ENCODE measurements at places on chromosomes 12 and 14.
A peak's percentile ranks its signal among the peaks of the same experiment; 100 is the strongest.

- DNase-seq = no peak
These were observed 46.4 kb downstream of the CRADD start for GRCh38 chr12:93723568-93723930.

- no peak for DNase-seq
These were observed 6.9 kb downstream of the CFAP251 start for GRCh38 chr12:121925358-121925695.

- no peak for DNase-seq
These were observed 1422.1 kb upstream of the FLRT2 start for GRCh38 chr14:84107835-84108343.

- DNase-seq = no peak
These were observed 71.8 kb downstream of the ZNF664 start for GRCh38 chr12:124044809-124045321.

DNA sequence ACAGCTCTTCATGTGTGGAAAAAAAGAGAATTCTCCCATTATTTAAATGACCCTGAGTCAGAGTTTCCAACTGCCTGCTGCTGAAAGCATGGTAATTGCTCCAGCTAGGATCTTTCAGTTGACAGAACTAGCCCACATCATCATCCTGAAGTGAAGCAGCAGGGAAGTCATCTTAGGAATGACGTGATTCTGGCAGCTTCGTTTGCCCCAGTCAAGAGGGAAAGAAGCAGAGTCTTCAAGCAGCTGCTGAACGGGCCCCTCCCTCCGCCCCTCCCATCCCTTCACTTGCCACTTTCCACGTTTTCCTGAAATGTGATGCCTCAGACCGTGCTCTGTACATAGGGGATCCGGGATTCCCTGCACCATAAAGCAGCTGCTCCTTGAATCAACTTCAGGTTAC, 455.0 kb upstream of the TMEM132C start:
- peak; percentile 13 for DNase-seq

DNA sequence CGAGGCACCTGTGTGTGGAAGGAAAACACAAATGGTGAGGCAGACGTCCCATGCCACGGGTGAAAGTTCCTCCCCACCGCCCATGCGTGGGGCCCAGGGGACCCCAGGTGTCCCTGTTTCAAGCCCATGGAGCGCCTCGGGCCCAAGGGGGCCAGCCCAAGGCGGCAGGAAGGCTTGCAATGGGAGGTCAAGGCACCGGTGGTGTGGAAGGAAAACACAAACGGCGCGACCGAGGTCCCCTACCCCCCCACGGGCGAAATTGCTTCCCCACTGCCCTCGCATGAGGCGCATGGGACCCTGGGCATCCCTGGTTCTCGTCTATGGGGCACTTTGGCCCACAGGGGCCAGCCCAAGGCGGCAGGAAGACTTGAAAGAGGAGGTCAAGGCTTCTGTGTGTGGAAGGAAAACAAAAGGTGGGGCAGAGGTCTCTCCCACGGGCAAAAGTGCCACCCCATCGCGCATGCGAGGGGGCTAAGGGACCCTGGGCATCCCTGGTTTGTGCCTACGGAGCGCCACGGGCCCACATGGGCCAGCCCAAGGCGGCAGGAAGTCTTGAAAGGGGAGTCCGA, 379.4 kb downstream of the ALG10 start:
- no peak for DNase-seq

DNA sequence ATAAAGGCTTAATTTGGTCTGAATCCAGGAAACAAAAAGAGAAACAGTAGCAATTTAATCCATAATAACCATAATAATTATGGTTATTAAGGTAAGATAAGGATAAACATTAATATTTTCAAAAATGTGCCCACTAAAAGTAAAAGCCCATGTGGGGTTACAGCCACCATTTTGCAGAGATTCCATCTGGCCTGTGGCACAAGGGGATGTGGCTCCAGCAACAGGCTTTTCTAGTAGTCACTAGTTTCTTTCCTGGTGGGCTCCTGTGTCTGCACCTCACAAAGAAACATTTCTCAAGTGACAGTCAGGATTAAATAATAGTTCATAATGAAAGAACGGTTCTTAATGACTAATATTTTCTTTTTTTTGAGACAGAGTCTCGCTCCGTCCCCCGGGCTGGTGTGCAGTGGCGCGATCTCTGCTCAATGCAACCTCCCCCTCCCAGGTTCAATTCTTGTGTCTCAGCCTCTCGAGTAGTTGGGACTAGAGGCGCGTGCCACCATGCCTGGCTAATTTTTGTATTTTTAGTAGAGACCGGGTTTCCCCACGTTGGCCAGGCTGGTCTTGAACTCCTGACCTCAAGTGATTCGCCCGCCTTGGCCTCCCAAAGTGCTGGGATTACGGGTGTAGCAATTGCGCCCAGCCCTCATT, 32.2 kb downstream of the GPR19 start:
- DNase-seq = no peak

- peak; percentile 22 for DNase-seq
These were observed 216.1 kb downstream of the NUAK1 start for GRCh38 chr12:105922670-105923102.

GRCh38 chr12:124927201-124928094, 13.0 kb upstream of the UBC start:
- no peak for DNase-seq

DNA sequence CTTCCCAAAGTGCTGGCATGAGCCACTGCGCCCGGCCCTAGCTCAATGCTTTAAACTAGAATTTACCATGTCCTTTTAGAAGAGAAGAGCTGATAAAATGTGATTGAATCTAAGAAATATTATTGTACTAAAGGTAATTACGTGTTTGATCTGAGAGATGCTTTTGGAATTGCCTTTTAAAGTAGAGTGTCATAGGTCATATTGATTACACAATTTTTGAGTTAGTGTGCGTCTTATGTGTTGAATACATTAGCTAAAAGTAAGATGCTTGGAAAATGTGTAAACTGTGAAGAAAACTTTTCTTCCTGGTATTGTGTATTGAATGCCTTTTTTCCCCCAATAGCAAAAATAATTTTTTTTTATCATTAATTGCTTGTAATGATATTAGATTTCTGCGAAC, 41.7 kb downstream of the MIA2 start:
- no peak for DNase-seq

DNA sequence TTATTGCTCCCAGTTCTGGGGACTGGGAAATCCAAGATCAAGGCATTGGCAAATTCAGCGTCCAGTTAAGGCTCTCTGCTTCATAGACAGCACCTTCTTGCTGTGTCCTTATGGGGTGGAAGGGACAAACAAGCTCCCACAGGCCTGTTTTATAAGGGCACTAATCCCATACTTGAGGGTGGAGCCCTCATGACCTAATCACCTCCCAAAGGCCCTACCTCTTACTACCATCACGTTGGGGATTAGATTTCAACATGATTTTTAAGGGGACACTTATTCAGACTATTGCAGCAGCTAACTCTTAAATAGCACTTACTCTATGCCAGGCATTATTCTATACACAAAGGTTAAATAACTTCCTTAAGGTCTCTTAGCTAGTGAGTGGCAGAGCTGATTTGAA, 17.3 kb downstream of the TOGARAM1 start:
- DNase-seq = no peak

- DNase-seq = no peak
These were observed 193.9 kb downstream of the GPHN start for GRCh38 chr14:66701813-66702212.

GRCh38 chr12:49388682-49389386, 21.6 kb downstream of the SPATS2 start:
- DNase-seq = no peak

DNA sequence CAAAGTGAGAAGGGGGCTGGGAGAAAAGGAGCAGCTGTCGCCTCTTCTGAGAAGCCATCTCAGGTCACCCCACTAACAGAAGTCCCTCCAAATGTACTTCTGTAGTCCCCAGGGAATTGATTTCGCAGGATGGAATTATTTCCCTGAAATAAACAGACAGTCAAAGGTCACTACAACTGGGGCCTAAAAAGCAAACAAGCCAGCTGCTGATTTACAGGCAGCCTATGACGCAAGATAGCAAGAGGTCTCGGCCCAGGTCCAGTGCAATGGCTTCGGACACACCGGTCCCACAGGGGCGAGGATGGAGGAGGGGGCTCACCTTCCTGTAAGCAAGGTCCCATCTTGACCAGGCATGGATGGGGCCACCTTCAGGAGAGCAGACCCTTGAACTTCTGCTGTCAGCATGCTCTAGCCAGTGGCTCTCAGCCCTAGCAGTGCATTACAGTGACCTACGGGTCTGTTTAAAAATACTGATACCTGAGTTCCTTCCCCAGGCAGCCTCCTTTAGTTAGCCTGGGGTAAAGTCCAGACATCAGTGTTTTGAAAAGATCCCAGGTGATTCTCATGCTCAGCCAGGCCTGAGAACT, 18.1 kb downstream of the NUAK1 start:
- DNase-seq = no peak

DNA sequence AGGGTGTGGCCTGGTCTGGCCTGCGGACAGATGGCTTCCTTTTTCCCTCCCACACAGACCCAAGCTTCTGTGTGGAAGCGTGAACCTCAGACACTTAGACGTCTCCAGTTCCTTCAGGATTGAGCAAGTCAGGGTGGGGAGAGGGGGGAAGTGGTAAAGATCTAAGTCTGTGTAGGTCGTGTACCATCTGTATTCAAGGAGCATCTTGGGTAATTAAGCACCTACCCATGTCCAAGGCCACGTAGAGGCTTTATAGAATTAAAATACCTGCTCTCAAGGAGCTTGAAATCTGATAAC, 1.7 kb downstream of the AVIL start:
- no peak for DNase-seq

DNA sequence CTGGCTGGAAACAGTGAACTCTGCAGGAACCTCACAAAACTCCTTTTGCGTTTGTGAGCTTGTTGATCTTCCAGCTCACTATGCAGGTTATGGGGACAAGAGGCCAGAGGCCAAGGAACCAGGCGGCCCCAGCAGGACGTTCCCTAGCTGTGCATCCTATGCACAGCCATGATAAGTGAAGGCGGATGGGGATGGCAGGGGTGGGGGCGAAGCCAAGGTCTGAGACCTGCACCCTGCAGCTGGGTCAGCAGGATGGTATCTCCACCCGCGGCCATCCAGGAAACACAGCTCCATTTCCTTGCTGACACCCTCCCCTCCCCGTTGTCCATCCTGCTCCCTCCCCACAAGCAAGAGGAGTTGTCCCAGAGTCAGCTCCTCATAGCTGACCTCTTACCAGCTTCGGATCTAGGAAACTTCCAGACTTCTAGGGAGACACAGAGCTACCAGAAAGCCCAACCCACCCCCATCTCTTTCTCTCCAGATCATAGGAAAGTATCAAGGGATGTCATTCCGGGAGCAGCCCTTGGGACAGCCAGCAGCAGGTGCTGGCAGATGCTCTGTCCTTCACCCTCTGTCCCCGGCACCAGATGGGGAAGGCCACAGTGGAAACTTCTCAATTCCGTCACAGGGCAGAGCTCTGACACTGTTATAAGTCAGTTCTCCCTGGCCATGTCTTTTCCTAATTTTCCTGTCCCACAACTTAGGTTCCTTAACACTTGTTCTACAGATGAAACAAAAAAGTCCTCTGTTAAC, 9.4 kb downstream of the ZBTB39 start:
- no peak for DNase-seq

DNA sequence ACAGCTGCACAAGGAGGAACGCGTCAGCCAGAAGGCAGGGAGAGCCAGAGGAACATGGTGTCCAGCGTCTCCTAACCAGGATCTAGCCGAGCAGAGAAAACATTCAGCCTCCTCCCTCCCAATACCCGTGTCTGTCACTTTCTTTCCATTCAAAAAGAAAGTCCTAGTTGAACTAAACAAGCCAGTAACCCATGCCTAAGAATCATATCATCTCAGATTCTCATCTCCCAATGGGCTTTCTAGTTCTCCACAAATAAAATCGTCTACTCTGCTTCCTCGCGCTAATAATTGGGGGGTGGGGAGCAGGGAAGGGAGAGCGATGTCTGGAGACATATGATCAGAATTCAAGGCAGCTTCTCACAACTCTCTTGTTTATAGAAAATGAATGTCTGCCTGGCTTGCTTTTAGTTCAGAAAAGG, 7.4 kb downstream of the NKX2-1 start:
- no peak for DNase-seq

GRCh38 chr12:42961395-42961794, 371.8 kb upstream of the PRICKLE1 start:
- DNase-seq = peak; percentile 50

- DNase-seq = no peak
These were observed 1523.5 kb downstream of the AACS start for GRCh38 chr12:126588586-126589249.

DNA sequence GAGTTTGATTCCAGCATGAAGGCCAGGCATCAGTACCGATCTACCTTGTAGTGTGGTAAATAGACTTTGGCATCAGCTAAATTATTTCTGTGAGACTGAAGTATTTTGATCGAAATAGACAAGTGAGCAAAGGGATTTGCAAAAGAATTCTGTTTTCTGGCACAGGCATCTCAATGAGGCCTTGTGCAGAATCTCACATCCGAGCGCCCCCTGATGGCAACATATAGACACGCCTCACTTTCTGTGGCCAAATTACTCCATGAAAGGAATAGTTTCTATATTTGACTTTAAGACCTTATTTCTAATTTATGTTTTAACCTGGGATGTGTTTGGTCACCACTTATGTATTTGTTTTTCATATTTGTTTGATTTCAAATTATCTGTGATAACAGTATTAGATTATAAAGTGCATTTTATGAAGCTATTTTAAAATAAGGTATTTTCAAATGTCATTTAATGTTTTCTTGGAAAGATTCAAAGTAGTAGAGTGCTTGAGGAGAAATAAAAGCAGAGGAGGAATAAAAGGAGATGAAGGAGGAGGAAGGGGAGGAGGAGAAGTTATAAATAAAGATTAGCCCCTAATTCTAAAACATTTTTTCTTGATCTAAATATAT, 731.9 kb downstream of the NRXN3 start:
- DNase-seq = no peak

DNA sequence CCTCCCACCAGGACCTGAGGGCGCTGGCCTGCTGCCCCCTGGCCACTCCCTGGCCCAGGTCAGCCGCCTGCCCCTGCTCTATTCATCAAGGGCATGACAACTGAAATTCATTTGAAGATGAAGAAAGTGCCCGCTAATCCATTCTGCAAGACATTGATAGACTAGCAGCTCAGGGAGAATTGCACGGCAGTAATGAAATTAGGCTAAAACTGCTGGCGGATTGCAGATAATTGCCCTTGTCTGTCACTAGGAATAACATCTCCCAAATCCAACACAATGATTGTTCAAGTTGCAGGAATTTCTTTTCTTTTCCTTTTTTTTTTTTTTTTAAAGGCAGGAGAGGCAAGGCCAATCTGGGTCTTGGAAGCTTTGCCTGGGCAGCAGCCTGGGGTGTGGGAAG, 44.5 kb downstream of the MVK start:
- no peak for DNase-seq

DNA sequence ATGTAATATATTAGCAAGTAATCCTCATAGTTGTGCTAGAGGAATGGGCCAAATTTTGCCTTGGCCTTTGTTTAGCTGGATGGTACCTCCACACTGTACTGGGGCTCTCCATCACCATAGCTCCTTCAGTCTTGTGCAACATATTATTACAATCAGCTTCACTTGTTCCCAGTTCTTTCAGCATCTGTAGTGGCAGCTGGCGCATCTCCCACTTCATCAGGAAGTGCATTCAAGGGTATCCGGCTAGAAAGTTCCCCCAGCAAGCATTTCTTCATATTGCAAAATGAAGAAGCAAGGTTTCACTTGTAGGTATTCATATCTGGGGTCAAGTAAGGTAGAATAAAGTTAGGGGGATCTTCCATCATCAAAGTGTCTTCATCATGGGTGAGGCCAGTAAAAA, 123.7 kb downstream of the IGF1 start:
- DNase-seq = no peak

GRCh38 chr12:28425526-28425925, 235.3 kb downstream of the CCDC91 start:
- no peak for DNase-seq

- no peak for DNase-seq
These were observed 5.6 kb downstream of the TBPL2 start for GRCh38 chr14:55434805-55435174.

- no peak for DNase-seq
These were observed 77.6 kb downstream of the SLC2A13 start for GRCh38 chr12:40028296-40028695.

Data from T1000 (cell line).